AG04450 (cell line): ENCODE measurements at places on chromosomes 12 and 14.

DNA sequence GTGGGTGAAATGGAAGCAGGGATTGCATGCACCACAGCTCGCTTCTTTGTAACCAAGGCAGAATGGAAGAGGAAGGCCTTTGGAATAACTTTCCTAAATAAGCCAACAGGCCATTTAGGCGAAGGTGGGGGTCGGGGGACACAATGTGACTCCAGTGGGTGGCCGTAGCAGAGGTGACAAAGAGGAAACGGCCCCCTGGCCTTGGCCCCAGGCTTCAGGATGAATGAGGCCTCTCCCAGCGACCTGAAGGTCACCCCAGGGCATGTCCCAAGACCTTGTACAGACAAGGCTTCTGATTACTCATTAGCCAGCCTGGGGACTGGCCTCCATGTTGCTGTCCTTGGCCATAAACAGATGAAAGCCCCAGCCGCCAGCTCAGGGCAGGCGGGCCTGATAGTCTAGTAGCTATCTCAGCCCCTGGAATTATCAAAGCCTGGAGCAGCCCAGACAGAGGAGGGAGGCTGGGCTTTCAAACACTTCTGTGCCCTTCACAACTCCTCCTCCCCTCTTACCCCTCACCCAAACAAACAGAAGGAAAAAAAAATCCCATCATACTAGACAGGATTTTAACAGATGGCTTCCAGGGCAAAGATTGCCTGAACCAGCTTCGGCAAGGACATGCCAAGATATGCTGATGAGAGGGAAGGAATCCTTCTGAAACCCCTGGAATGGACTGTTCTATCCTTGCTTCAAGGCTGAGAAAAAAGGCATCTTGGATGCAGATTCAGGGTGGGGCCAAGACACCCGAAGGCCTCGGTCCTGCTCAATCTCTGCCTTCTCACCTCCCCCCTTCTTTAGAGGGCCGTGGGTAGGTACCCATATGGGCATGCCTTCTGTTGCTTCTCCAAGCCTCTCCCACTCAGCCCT, 142.3 kb upstream of the PARP11 start:
- no peak for DNase-seq

- no peak for DNase-seq
These were observed 83.0 kb downstream of the LLPH start for GRCh38 chr12:66047411-66048021.

DNA sequence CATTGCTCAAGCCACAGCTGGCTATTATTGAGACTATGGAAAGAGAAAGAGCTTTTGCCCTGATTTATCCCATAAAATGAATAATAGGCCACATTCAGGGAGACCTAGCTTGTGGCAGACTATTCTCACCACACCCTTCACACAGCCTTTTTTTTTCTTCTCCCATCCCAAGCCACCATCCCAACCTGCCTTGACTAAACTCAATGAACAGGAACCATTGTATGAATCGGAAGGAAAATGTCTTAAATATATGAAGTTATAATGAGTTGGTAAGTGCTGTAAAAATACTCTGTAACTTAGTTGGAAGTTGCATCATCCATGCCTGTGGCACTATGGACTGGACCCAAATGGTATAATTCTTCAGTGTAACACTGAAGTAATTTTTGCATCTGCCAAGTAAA, 338.4 kb downstream of the RAD51B start:
- no peak for DNase-seq

- no peak for DNase-seq
These were observed 13.9 kb downstream of the COPZ1 start for GRCh38 chr12:54338698-54339296.

GRCh38 chr12:1034243-1034642, 43.2 kb downstream of the ERC1 start:
- no peak for DNase-seq

DNA sequence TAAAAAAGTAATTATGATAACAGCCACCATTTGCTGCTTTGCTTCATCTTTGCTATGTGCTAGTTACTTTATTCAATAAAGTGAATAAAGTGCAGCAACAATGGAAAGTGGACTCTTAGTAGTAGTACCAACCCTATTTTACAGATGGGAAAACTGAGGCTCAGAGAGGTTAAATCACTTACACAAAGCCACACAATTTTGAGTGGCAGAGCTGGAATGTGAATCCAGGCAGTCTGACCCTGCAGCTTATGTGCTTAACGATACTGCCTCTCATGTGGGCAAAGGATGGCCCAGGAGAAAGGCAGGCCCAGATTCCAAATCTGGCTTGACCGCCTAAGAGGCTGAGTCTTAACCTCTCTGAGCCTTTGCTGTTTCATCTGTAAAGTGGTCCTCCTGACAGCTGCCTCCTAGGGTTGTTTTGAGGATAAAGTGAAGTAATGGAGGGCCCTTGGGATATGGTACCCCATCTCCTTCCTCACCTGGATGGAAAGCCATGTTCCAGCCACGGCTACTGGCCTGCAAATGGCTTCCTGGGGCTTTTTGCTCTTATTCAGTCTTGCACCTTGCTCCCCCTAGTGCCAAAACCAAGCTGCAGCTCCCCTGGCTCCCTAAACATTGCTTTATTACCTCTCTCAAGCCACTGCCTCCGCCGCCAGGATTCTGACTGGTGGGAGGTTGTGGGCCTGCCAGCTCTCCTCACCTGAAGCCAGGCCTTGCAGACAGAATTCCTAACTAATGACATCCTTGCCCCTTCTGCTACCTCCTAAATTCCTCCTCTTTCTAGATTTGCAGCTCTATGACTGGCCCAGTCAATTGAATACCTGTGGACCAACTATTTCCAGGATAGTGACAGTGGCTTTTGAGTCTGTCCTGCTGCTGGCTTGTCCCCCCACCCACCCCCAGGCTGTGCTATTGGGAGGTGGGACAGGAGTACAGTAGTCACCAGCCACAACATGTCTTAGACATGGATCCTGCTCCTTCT, 283.3 kb upstream of the PWP1 start:
- no peak for DNase-seq

- no peak for DNase-seq
These were observed 438.5 kb downstream of the LRIG3 start for GRCh38 chr12:58481811-58482210.

DNA sequence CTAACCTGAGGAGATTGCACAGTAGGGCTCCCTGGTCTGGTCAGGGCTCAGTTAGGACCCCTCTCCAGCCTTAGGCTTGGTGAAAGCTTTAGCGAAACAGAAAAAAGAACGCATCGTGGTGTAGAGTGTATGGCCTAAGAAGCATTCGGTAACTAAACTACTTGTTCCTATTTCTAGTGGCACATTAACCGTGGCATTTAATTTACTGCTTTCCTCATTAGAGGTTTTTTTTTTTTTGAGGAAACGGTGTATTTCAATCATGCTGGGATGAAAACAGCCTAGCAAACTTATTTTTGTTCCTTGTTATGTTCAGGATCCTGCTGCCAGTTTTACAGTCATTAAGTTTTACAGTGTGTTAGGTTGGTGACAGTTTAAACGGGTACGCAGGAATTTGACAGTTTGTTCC, 518 bp upstream of the OSBPL8 start:
- peak; percentile 3 for DNase-seq

DNA sequence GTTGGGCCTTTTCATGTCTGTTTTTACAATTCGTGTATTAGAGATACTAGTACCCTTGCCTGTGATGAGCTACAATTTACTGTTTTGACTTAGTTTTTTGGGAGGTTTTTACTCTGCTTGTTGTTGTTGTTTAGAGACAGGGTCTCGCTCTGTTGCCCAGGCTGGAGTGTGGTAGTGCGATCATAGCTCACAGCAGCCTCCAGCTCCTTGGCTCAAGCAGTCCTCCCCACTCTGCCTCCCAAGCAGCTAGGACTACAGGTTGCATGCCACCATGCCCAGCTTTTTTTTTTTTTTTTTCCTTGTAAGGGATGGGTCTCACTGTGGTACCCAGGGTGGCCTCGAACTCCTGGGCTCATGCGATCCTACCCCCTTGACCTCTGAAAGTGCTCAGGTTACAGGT, 52.0 kb upstream of the DIP2B start:
- DNase-seq: no peak

DNA sequence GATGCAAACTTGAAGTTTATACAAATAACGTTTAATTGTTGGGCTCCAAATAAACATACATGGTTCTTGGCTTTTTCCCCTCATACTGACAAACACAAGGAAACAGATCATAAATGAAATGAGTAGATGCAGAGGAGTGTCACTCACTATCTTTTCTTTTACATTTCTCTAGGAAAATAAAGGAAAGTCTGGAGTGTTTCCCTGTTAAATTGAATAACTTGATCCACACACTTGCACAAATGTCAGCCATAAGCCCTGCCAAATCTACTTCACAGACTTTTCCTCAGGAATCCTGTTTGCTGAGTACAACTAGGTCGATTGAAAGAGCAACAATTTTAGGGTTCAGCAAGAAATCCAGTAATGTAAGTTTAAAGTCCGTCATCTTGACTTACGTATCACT, 175.3 kb downstream of the PLCZ1 start:
- DNase-seq: no peak

DNA sequence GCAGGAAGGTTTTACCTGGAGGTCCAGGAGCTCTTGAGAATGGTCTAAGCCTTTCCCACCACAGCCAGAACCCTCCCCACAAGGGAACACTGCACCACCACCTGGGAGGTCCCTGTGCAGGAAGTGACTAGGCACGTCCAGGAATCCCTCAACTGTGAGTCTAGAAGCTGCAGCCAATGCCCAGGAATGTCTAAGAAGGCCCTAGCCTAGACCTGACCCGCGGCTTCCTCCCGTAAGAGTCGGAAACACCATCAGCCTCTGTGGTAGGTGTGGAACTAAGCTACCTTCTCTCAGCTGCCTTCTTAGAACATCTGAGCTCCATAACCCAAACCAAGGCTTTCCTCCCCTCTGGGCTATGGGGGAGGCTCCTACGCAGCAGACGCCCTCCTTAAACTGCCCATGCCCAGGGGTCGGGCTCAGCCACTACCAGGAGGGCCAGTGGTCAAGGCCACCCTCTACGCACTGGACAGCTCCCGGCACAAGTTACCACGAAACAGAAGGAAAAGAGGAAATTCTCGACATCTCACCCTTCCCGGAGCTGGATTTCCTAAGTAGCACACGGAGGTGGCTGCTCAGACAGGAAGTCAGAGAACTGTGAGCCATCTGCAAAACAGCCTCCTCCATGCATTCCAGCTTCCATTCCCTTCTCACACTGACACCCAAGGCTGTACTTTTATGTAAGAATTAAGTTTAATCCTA, 25.5 kb downstream of the ZFYVE21 start:
- DNase-seq: no peak

GRCh38 chr14:65080960-65081747, 21.2 kb downstream of the MAX start:
- DNase-seq: no peak

DNA sequence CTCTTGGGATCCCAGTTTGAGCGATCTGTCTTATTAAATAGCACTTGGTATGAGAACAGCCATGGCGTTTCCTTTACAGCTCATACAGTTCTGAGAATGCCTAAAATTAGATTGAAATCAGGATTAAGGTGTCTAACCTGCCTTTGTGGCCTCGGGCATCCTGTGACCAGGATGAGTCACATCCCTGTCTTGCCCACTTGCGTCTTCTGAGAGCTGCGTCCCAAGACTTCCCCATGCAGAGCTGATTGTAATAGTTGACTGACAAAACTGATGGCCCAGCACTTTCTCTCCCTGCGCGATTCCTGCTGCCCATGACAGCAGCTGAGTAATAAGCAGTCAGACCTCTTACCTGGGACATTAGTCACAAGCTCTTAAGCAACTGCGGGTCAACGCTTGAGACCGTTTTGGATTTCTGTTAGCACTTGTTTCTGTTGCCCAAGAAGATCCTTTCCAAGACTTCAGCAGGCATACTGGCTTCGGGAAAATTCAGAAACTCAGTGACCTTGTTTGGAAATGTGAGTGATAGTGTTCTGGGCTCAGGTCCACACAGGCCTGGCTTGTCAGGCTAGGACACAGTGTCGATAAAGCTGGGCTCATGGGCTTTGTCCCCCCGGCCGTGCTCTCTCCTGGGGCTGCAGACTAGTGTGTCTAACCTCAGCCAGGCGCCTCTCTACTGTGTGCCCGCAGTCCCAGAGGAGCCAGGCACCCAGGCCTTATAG, 169.9 kb upstream of the HIF1A start:
- DNase-seq: no peak

DNA sequence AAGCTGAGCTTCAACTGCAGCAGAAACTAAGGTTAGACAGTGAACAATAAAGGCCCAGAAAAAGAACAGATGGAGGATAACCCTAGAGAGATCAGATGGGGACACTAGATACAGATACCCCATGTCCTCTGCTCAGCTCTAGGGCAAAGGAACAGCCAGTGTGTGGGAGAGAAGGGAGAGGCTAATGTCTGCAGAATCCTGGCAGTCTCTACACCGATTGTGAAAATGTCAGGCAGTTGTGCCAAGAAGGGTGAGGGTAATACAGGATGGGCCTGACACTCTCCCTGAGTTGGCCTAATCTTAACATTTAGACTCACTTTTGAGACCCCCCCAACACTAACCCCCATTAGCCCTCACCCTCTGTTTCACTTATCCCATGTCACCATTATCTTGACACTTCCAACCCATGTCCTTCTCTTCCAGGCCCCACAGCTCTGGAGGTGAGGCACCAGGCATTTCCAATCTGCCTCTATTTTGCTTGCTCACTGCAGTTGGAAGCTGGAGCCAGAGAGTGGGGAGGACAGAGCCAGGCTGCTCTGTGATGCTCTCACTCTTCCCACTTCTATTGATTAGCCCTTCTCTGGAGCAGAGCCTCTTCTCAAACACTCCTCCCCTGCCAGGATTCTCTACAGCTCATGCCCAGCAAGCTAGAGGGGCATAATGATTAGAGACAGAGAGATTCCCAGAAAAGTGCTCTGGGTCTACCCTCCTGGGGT, 3.0 kb upstream of the BLOC1S1 start:
- DNase-seq: no peak

DNA sequence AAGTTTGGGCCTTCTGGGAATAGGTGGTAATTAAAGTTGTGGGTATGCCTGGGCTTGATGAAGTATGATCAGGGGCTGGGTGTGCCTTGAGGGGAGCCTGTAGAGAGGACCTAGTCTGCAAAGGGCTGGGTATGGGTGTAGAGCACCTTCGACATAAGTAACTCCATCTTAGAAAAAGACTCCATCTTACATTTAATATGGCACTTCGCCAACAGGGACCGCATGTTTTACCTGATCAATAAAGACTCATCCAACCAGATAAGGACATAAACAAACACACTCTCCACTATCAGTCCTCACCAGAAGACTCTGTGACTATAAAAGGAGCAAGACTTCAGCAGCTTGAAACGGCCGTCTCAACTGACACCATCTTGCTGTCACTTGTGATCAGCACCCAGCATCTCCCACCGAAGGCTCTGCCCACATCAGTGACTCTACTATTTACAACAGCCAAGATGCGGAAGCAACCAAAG, 23.5 kb upstream of the GPR68 start:
- no peak for DNase-seq

DNA sequence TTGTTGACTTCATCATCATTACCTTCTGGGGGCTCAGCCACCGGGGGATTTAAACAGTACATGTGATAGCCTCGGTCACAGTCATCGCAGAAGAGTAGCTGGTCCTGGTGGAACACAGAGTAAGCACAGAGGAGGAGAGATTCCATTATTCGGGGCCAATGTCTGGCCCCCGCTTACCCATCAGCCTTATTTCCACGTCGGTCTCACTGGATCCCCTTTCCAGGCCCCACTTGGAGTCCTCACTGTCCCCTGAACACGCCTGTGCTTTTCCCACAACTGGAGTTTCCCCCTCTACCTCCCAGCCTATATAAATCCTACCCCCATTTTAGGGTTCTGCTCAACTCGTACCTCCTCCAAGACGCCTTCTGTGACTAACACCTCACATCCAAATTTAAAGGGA, 274.0 kb downstream of the DPF3 start:
- no peak for DNase-seq

GRCh38 chr12:43109631-43110345, 442.2 kb downstream of the ADAMTS20 start:
- DNase-seq: no peak

GRCh38 chr14:75705014-75705413, 44.0 kb downstream of the TTLL5 start:
- no peak for DNase-seq
